ENCODE measurements at places on chromosomes 11 and 22.

DNA sequence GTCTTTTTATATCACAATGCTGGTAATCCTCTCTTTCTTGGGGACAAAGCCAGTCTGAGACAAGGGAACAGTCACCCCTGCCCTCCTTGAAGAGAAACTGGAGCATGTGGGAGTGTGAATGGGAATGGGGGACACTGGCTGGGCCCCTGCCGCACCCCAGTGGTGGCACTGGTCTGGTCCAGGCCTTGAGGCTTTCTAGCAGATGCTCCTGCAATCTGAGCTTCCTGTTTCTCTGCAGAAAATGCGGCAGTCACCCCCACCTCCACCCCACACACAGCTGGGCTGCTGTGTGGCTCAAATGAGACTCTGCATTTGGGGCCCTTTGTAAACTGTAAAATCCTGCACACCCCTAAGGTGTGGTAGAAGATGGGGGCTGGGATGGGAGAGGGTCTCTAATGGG is 6.6 kb upstream of the MARK2 start:
- no peak for DNase-seq

GRCh38 chr11:45024316-45024715 is 73.6 kb upstream of the TP53I11 start:
- DNase-seq = no peak

DNA sequence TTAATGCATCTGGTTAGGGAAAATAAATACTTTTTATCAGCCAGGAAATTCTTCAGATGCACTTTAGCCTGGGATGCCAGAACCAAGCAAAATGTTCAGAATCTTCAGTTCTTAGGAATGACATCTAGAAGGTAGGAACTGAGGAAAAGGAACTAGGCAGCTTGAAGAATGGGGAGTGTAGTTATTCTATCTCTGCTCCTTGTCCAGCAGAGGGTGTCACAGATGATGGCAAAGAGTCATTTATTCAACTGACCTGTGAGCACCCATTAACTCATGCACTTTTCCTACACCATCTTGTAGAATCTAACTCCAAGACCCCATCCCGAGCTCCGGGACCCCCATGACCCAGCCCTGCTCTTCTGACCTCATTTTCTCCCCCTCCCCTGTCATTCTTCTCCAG is 122.1 kb upstream of the ISX start:
- no peak for DNase-seq

GRCh38 chr11:8593935-8594909 is at the start of gene STK33:
Gene STK33 (minus strand): TSS chr11:8594228. CDS start chr11:8474905, 119,323 bp downstream.
- DNase-seq = peak; percentile 80

DNA sequence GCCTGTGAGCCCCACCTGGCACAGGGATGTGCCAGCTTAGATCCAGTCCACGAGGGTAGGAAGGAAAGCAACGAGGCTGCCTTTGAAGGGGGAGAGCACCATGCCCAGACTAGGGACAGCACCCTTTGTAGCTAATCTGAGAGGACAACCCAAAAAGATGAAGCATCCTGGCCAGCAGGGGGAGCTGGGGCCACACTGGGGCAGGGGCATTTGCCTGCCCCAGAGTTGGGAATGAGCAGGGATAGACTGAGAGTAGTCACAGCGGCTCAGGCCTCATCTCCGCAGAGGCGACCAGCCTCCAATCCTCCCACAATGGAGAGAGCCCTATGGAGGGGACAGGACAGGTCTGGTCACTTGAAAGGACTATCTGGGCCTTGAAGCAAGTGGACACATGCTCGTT is 16.4 kb downstream of the LMO1 start:
- DNase-seq = no peak

- DNase-seq = no peak
Observed at GRCh38 chr11:73787051-73787642, 527 bp upstream of the MRPL48 start.

DNA sequence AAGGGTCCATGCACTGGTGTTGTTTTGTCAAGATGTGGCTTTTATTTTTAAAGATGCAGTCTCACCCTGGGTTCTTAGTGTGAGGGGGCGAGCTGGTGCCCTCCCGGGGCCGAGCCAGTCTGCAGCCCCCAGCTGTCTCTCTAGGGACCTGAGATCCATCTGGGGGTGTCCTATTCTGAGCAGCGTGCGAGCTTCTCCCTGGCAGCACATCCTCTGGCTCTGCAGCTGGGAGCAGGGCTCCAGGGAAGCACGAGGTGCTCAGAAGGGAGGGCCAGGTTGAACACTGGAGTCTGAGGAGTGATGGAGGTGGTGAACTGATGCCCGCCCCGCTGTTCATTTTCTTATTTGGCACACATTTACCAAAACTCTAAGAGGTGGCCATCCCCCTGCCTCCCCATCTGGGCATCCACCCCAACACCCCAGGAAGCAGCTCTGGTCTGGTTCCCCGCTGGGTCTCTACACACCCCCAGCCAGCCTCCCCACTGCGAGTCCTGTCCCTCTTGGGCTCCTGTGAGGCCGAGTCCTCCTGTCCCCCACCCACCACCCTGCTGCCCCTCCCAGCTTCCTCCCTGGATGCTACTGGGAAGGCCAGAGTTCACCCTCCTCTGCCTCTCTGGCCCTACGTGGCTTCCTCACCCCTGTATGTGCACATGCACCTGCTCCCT is 956.4 kb downstream of the BRD1 start:
- no peak for DNase-seq

- no peak for DNase-seq
Observed at GRCh38 chr11:115135936-115136335, 368.3 kb downstream of the CADM1 start.

- DNase-seq = peak; percentile 8
Observed at GRCh38 chr11:3101921-3102640, 44.9 kb upstream of the CARS1 start.

GRCh38 chr11:46710821-46711269 is 8.2 kb upstream of the F2 start:
- no peak for DNase-seq

DNA sequence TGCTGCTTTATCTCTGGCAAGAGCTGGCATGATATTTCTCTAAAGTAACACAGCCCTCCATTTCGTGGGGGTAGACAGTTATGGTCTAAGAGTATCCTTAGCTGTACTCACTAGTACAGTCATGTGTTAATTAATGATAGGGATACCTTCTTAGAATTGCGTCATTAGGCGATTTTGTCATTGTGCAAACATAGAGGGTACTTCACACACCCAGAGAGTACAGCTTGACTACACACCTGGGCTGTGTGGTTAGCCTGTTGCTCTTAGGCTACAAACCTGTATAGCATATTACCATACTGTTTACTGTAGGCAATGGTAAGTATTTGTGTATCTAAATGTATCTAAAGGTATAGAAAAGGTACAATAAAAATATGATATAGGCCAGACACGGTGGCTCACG is 17.0 kb downstream of the XRCC6 start:
- no peak for DNase-seq

DNA sequence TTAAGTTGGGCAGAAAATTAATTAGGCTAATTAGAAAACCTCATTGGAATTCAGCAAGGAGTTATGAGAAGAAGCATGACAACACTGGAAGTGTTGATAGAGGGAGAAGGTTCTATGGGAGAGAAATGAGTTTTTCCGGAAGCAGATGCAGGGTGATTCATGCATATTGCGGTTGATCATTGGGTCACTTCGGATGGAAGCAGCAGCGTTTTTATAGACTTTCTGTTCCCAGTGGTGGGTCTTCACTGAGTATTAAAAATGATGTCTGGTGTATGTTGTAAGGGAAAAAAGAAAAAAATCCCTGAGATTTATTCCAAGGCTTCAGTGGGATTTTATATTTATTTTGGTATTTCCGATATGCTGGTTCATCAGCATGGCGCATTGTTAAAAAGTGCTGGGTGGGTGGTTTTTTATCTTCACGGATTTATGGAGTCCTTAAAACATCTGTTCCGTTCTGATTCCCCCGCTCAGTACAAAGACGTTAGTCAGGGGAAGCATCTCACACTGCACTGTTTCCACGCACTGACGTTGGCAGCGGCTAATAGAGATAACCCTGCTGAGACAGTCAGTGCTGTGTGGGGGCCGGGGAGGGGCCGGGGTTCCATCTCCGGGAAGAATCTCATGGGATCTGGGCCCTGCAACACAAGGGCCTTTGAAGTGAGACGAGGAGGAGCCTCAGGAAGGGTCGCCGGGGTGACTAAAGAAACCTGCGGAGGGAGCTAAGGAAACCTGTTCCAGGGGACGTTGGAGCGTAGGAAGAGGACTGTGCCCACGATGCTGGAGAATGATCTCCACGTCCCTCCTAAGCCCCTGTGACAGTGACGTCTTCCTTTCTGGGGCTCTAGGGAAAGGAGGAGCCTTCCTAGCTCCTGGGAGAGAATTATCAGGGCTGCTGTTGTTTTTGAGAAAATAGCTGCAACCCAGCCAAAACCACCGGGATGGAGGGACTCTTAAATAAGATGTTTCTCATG is 390.0 kb downstream of the NTM start:
- DNase-seq = no peak

DNA sequence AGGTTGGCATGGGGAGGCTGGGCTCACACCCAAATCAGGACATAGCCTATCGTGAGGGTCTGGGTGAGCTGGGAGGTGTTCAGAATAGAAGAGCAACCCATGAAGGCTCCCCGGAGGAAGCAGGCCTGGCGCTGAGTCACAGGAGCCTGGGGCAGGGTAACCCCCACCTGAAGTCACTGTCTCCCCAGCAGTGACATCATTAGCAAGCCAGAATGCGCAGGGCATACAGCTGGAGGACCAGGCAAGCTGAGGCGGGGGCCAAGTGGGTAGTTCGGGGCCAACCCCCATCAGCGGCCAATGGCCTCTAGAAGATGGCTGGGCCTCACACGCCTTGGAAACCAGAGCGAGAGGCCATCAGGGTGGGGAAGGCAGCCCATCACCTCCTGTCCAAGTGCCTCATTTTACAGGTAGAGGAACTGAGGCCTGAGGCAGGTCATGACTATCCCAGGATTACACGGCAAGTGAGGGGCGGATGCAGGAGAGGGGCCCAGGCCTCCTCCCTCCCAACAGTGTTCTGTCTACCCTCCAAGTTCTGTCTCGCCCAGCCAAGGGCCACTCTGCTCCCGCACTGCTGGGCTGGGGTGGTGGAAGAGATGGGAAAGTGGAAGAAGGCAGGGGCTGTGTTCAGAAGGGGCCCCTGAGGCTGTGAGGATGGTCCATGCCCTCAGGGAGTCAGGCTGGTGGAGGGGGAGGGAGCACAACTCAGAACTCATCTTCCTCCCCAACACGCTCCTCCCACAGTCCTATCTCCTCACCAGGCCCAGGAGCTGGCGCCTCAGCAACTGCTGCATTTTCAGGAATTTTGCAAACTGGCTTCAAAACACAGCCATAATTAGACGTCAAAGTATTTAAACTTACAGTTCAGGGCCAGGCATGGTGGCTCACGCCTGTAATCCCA is 24.6 kb downstream of the RPL3 start:
- no peak for DNase-seq

GRCh38 chr11:34564807-34565241 is 51.2 kb upstream of the ELF5 start:
- DNase-seq = no peak

DNA sequence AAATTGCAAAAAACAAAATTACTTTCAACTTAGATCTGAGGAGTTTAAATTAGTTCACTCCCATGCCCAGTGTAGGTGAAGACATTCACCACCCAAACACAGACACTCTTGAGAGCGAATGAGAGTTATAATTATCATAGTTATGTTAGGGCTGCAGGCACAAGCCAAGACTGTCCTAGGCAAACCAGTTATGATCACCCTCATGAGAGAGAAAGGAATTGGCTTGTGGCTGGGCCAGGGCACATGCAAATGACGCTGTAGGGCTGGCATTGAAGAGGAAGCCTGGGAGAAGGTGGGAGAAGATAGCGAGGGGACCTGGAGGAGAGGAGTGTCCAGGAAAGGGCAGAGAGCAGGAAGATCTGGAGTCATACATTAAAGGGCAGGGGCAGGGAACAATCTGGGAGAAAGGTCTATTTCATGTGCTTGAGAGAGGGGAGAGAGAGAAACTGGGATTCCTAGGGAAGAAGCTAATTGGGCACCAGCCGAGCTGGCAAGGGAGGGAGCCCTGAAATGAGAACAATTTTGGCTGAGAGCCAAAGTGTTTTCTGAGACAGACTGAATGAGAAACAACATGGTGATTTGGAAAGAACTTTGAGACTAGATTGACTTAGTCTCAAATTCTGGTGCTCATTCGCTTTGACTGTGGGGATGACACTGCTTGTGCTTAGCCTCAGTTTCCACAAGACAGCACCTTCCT is 279.9 kb downstream of the KIRREL3 start:
- no peak for DNase-seq

DNA sequence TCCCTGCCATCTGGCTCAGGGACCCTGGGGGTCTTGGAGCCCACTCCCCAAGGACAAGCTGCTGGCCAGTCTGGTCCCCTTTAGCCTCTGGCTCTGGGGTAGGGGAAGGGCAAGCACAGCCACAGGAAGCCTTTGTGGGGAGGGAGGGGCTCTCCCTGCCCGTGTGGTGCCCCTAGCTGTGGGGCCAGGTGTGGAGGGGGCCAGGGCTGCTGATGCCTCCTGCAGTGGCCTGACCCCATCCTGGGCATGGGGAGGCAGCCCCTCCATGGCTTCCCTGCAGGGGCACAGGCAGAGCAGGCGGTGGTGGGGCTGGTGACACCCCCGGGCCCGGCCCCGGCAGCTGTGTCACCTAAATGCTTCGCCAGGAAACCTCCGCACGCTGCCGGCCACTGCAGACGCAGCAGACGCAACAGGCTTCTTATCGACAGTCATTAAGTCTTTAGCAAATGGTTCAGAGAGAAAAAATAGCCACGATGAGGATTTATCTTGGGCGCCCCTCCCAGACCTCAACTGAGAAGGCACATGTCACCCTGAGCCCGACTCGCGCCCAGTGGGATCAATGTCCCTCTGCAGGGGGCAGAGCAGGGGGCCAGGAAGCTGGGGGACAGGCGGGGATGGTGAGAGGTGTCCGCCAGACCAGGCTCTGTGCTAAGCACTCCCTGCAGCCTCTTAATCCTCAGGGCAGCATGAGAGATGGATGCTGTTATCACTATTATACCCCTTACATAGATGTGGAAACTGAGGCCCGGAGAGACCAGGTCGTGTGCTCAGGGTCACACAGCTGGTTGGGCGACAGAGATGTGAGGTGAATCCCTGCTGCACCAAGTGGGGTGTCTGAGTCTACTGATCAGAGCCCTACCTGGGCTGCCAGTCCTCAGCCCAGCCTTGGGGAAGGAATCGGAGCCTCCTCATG is 33.9 kb downstream of the FLRT1 start:
- no peak for DNase-seq

DNA sequence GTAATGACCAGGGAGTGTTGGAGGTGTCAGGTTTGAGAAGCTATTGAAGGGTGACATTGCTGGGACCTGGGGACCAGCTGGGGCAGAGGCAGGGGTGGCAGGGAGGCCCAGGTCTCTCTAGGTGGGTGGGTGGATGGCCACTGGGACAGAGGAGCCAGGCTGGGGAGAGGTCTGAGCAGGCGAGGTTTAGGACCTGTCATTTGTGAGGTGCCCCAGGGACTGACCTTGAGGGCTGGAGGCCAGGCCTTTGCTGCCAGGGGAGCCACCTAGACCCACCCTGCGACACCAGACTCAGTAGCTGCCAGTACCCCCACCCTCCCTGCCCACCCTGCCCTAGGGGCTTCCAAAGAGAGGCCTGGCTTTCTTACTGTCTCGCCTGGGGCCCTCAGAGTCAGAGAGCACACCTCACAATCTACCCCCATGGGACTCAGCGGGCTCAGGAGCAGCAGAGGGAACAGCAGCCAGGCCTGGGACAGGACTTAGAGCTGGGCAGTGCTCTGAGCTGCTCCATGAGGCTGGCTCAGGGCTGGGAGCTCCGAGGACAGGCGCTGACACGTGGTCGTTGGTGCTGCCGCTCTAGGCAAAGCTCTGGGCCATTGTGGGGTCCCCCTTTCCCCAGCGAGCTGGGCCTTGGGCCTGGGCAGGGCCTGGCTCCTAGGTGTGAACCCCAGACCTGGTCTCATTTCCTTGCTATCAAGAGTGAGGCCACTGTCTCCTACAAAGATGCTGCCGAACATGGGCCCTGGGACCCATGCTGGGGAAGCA is 28.6 kb upstream of the PPARA start:
- no peak for DNase-seq

- DNase-seq = no peak
Observed at GRCh38 chr11:35115688-35116030, 23.3 kb upstream of the CD44 start.
